Left ventricle myocardium inferior (tissue), 1 donor: ENCODE measurements at places on chromosomes 6 and 20.

DNA sequence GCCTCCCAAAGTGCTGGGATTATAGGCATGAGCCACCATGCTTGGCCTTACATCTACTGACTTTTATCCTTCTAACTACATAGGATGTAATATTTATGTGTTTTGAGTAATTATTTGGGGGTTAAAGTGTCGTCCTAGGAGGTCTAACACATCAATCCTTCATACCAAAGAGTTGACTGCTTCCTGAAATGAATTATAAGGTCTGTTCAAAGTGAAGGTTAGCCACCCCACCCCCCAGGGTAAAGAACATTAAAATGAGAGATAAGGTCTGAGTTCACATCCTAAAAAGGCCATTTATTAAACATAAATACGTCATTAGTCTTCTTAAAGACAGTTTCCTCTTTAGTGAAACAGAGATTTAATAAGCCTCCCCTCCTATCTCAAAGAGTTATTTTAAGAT lies 33.8 kb downstream of the TNFAIP3 start:
- no peak overlapping the region for H3K27ac ChIP-seq
- no peaks in the 10 kb centered on the region for H3K27me3 ChIP-seq

DNA sequence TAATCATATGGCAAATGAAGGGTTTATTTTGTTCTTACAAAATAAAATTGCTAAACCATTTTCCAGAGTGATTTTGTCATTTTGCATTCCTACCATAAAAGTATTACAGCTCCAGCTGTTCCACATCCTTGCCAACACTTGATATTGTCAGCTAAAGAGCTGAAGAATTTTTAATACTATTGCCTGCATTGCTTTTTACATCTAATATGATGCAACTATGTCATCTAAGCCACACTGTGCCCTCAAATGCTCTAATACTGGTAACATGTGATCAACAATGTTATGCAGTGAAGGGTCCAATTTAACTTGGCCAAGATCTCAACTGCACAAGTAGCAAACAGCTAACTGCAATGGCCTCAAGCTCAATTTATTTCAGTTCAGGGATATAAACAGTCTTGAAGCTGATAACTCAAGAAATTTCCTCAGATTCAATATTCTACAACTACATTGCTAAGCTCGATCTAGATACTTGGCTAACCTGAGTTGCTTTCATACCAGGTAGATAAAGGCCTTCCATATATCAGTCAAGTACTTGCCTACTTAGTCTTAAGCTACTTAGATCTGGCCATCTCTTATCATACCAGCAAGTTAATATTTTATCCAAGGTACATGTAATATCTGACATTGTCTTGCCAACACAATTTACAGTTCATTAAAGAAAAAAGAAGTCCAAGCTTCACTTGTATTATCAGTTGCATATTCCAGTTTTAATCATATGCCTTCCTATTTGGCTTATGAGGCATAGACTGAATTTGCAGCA lies 17.0 kb downstream of the AKIRIN2 start:
- H3K4me3 ChIP-seq = no peak overlapping the region
- peaks cover 1% of the 10 kb centered on the region for H3K36me3 ChIP-seq
- H3K4me1 ChIP-seq = peaks cover 95% of the 10 kb centered on the region
- no peak overlapping the region for H3K27ac ChIP-seq

- no peaks in the 10 kb centered on the region for H3K4me1 ChIP-seq
- H3K36me3 ChIP-seq = peaks cover 78% of the 10 kb centered on the region
- no peak overlapping the region for H3K27ac ChIP-seq
- no peak overlapping the region for H3K4me3 ChIP-seq
- no peak for DNase-seq
Measured at GRCh38 chr6:37381579-37381978, 27.8 kb downstream of the RNF8 start.

DNA sequence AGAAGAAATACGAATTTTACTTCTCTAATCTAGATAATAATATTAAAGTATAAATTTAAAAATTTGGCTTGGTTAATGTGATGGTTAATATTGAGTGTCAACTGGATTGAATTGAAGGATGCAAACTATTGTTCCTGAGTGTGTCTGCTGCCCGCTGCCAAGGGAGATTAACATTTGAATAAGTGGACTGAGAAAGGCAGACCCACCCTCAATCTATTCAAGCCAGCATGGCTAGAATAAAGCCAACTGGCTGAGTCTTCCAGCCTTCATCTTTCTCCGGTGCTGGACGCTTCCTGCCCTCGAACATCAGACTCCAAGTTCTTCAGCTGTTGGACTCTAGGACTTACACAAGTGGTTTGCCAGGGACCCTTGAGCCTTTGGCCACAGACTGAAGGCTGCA lies 152.7 kb downstream of the TBXT start:
- no peaks in the 10 kb centered on the region for H3K36me3 ChIP-seq
- no peak overlapping the region for H3K4me3 ChIP-seq
- no peaks in the 10 kb centered on the region for H3K4me1 ChIP-seq

DNA sequence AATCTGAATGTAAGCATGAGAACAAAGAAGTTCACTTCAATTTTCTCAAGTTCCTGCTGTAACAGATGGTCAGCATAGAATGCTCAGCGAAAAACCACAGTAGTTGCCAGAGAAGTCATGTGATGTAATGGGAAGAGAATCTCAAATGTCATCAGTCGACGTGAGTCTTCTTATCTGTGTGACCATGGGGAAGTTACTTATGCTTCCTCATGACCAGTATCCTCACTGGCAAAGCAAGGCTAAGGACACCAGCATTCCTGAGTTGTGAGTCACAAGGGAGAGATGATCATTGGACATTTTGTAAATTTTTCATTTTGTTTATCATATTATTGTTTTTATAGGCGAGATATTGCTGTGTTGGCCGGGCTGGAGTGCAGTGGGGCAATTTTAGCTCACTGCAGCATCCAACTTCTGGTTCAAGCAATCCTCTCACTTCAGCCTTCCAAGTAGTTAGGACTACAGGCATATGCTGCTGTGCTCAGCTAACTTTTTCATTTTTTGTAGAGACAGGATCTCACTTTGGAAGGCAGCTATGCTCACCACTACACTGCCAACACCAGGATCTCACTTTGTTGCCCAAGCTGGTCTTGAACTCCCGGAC lies 21.9 kb downstream of the SGK1 start:
- H3K36me3 ChIP-seq = no peaks in the 10 kb centered on the region
- no peak for DNase-seq
- no peaks in the 10 kb centered on the region for H3K27me3 ChIP-seq
- H3K4me3 ChIP-seq = no peak overlapping the region
- H3K27ac ChIP-seq = peak overlapping the region; percentile 49

GRCh38 chr20:64151633-64152530 lies 12.4 kb upstream of the MYT1 start:
- DNase-seq = no peak
- no peaks in the 10 kb centered on the region for H3K36me3 ChIP-seq
- H3K4me3 ChIP-seq = no peak overlapping the region
- H3K27ac ChIP-seq = no peak overlapping the region
- H3K27me3 ChIP-seq = peaks cover 59% of the 10 kb centered on the region

DNA sequence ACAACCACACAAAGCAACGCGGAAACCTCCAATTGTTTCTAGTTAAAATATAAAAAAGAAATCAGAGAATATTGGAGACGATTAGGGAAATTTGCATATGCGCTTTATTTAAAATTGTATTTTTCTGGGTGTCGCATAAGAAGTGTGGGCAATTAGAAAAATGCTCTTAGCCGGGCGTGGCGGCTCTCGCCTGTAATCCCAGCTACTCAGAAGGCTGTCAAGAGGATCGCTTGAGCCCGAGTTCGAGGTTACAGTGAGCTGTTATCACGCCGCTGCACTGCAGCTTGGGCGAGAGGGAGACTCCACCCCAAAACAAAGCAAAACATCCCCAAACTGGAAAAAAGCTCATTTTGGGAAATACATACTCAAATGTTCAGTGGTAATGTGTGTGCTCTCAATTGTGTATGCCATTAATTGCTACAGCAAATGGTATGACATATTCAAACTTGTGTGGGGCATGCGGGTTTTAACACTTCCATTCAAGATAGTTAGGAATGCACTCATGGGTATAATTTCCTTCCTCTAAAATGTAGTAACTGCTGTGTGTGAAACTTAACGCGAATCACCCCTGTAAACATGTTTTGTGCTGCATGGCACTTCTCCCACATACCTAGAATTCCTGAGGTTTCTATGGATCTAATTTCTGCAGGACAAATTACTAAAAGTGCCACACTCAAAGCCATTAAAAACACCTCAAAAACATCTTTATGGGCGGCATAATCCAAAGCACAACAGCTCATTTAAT lies 54.7 kb upstream of the HFE start:
- H3K4me3 ChIP-seq = peak overlapping the region; percentile 70
- peaks cover 29% of the 10 kb centered on the region for H3K4me1 ChIP-seq
- no peaks in the 10 kb centered on the region for H3K36me3 ChIP-seq
- DNase-seq = no peak
- H3K27ac ChIP-seq = peak overlapping the region; percentile 89

DNA sequence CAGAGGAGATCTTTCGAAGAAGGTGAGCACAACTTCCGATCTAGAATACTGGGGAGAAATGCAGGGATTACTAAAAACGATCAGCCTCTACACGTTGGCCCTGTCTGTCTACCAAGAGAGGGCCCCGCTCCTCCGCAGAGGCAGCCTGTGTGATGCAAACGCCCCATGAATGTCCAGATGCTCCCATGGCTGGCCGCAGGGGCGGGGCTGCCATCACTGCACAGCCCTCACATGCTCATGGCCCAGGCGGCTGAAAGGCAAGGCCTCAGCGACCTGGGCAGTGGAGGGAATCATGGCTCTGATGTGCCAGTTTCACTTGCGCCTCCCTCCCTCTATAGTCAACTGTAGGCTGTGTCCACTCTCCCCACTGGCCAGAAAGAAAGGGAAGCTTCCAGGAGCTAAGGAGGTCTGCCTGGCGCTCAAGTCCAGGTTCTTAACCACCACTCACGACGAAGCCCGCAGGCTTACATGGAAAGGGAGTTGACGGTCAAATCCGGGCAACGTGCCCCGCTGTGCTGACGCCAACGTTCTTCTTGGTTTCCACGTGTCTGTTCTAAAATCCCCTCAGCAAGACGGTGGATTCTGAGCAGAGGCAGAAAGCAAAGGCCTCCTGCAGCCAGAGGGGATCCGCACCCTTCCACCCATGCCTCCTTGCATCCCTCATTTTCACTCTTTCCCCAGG lies 14.2 kb downstream of the PXDC1 start:
- H3K27me3 ChIP-seq = no peaks in the 10 kb centered on the region
- no peak overlapping the region for H3K4me3 ChIP-seq
- no peak overlapping the region for H3K27ac ChIP-seq

GRCh38 chr6:106886081-106886843 lies 88.3 kb downstream of the CD24 start:
- DNase-seq = no peak
- no peak overlapping the region for H3K4me3 ChIP-seq
- H3K36me3 ChIP-seq = no peaks in the 10 kb centered on the region
- H3K27me3 ChIP-seq = peaks cover 43% of the 10 kb centered on the region

- peak overlapping the region; percentile 29 for H3K27ac ChIP-seq
- peak; percentile 44 for DNase-seq
- peaks cover 24% of the 10 kb centered on the region for H3K36me3 ChIP-seq
Measured at GRCh38 chr20:45322952-45323383, 14.9 kb upstream of the MATN4 start.
